Activated CD8-positive, alpha-beta T cell treated with anti-CD3 and anti-CD28 coated beads, Interleukin-2, amount 10 ng/mL, durations not matched to agents 7 days and 5 days (primary cell): ENCODE measurements at places on chromosomes 11 and 22.

DNA sequence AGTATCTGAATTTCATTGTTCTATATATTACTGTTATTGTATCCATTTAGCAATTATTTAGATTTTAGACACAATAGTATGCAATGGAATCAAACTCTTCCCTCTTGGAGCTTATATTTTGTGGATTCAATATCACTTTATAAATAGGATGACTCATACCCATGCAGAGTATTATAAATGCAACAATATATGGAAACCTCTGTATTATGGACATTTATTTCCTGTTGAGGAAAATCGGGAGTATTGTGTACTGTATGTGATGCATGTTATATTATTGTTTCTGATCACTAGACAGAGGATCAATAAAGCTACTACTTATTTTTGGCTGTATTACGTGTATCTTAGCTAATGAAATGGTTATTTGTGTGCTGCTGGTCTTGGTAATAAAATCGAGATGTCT is 770 bp downstream of the METTL15 start:
- DNase-seq: no peak

- no peak for DNase-seq
Measured at GRCh38 chr22:19630614-19631013, 83.7 kb upstream of the SEPTIN5 start.

GRCh38 chr11:13105237-13105844 is 96.2 kb downstream of the RASSF10 start:
- DNase-seq: no peak

GRCh38 chr11:1925373-1926155 is 6.1 kb downstream of the TNNT3 start:
- DNase-seq: no peak

- DNase-seq: no peak
Measured at GRCh38 chr11:133096981-133097380, 435.3 kb downstream of the OPCML start.

DNA sequence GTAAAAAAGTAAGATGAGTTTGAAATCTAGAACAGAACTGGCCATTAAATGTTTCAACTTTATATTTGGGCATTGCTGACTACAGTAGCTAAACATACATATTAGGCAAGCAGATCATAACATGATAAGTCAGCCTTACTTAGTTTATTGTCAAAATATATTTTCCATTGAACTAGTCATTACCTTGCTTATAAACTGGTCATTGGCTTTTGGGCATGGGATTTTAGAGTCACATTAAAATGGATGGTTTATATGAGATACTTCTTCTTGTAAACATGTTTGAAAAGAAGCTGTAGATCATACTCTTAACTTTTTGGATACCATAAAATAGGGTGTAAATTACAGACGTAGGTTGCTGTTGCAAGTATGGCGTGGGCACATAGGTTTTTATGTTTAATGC is 2.7 kb downstream of the HIPK3 start:
- DNase-seq: no peak

GRCh38 chr11:20110908-20111669 is 49.2 kb downstream of the DBX1 start:
- peak; percentile 63 for DNase-seq

- no peak for DNase-seq
Measured at GRCh38 chr11:67301313-67301921, 1.9 kb upstream of the SSH3 start.

GRCh38 chr22:39101226-39101625 is 4.2 kb downstream of the APOBEC3H start:
- DNase-seq: no peak

- peak; percentile 71 for DNase-seq
Measured at GRCh38 chr11:2945031-2945756, 16.0 kb upstream of the PHLDA2 start.

DNA sequence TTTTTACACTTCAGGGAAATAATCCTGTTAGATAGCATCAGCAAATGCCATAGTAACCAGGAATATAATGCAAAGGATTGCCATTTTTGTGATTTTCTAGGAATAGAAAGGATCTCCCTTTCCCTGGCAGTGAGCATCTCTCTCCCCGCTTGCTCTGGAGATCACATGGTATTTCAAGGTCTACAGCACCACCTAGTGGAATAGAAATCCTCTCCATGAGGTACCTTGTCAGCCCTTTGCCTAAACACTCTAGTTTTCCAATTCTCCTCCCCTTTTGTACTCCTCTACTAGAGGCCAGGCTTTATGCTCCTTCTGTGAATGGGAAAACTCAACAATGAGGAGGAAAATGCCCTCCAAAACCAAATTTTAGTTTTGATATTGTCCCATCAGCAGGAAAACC is 78.4 kb downstream of the XRRA1 start:
- no peak for DNase-seq

DNA sequence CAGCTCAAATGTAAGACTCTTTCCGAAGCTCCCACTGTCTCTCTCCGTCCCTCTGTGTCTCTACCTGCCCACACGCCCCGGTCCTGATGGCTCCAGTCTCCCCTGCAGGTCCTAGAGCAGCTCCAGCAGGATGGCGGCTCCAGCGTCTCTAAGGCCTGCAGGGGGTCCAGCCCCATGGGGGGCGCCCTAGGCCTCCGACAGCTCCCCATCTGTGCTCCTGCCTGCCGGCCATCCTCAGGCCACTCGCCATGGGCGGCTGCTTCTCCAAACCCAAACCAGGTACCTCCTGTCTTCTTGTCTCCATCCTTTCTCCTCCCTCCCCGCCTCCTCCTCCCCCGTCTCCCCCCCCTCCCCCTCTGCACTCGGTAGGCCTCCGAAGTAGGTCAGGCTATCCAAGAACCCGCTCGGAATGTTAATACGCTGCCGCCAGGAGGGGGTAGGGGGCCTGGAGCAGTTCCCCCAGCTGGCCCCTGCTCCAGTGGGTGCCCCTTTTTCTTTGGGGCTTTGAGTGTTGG is 699 bp downstream of the AIFM3 start:
- DNase-seq: no peak

DNA sequence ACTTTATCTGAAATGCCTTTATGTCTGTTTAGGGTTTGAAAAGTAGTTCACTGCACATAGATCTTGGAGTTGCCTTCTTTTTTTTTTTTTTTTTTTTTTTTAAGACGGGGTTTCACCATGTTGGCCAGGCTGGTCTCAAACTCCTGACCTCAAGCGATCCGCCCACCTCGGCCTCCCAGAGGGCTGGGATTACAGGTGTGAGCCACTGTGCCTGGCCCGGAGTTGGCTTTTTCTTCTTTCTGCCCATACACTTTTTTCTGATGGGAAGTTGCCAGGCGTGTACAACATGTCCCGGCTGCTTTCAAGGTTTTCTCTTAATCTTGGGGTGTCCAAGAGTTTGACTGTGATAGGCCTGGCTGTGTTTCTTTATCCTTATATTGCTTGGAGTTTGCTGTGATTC is 12.9 kb upstream of the GNB1L start:
- no peak for DNase-seq
